ENCODE measurements at places on chromosomes 7 and 10.

GRCh38 chr10:72588266-72588665 is 37.6 kb downstream of the MICU1 start:
- DNase-seq = no peak

DNA sequence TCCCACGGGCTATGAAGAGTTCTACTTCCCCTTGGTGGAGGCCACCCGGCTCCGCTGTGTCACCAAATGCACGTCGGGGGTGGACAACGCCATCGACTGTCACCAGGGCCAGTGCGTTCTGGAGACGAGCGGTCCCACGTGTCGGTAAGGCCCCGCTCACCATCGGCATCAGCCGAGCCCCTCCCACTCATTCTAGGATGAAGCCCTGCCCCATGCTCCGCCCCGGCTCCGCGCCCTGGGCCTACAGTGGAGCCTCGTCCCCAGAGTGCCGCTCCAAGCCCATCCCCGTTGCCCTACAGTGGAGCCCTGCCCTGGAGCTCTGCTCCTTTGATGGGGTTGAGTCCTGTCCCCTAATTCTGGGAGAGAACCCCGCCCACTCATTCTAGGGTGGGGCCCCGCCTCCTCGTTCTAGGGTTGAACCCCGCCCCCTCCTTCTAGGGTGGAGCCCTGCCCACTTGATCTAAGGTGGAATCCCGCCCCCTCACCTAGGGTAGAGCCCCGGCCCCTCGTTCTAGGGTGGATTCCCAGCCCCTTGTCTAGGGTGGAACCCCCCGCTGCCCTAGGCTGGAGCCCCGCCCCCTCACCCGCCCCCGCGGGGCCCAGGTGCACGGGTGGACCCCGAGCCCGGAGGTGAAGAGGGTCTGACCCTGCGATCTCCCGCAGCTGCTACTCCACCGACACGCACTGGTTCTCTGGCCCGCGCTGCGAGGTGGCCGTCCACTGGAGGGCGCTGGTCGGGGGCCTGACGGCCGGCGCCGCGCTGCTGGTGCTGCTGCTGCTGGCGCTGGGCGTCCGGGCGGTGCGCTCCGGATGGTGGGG is 3.4 kb upstream of the MUC12 start:
- peak; percentile 87 for DNase-seq

- no peak for DNase-seq
Measured at GRCh38 chr10:59106441-59106840, 70.0 kb upstream of the PHYHIPL start.

DNA sequence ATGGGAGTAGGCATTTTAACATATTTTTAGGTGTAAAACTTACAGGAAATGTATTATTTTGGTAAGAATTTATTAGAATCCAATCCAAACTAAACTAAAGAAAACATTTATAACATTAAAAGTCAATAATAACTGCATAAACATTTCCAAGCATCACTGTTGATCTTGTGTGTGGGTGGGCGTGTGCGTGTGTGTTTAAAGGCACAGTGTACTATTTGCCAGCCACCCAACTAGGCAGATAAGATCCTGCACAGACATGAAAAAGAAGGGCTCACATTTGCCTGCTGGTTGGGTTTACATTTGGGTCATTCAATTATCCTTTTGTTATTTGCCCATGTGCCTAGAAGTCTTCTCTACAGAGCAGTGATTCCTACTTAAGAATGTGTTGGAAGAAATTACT is 31.0 kb upstream of the WNT16 start:
- no peak for DNase-seq

GRCh38 chr7:13980474-13980873 is 9.0 kb downstream of the ETV1 start:
- DNase-seq = peak; percentile 56

- no peak for DNase-seq
Measured at GRCh38 chr7:130897515-130898419, 163.8 kb upstream of the KLF14 start.

- DNase-seq = no peak
Measured at GRCh38 chr7:100878013-100878412, 3.1 kb downstream of the SRRT start.

- DNase-seq = no peak
Measured at GRCh38 chr7:21462081-21462480, 34.2 kb downstream of the SP4 start.

DNA sequence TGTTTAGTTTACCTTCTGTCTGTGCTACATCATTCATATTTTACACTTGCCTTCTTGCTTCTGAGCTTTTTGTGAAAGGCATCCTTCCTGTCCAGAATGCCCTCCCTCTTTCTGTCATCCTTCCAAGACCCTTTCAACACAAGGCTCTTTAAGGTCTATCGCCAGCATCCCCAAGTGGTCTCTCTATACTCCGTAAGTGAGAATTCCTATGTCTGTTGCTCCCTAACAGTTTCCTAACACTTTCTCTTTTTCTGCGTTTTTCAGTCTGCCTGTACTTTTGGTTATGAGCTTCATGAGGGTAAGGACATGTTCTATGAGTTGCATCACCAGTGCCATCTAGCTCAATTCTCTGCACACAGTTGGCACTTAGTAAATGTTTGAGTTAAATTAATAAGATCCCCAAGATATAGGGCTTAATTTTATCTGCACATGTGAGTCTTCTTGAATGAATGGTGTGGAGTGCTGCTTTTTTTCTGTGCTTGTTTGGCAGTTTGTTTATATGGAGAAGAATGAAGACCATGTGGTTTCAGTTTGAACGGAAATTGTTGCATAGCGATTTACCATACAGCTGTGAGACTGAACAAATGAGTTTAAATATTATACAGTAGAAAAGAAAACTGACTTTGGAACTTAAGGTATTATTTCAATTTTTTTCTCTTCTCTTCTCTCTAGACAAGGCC is 29.4 kb downstream of the RABGEF1 start:
- DNase-seq = no peak

- DNase-seq = no peak
Measured at GRCh38 chr10:7485244-7485556, 74.4 kb upstream of the SFMBT2 start.

- no peak for DNase-seq
Measured at GRCh38 chr10:10515479-10516204, 502.0 kb upstream of the CELF2 start.

DNA sequence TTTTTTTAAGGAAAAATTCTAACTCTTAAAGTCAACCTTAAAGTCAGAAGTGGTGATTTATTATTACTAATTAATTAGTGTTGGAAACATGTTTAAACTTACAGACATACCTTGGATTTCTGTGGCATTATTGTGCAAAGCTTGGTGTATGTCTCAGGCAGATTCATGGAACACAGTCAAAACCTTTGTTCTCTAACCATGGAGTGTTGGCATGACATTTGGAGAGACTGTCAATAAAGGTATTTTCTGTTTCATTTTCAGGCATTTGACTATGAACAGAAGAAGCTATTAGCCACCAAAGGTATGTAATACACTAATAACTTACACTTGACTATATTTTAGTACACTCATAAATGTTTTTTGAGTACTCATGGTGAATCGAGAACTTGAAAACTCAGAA is 293.7 kb downstream of the BICC1 start:
- DNase-seq = no peak

DNA sequence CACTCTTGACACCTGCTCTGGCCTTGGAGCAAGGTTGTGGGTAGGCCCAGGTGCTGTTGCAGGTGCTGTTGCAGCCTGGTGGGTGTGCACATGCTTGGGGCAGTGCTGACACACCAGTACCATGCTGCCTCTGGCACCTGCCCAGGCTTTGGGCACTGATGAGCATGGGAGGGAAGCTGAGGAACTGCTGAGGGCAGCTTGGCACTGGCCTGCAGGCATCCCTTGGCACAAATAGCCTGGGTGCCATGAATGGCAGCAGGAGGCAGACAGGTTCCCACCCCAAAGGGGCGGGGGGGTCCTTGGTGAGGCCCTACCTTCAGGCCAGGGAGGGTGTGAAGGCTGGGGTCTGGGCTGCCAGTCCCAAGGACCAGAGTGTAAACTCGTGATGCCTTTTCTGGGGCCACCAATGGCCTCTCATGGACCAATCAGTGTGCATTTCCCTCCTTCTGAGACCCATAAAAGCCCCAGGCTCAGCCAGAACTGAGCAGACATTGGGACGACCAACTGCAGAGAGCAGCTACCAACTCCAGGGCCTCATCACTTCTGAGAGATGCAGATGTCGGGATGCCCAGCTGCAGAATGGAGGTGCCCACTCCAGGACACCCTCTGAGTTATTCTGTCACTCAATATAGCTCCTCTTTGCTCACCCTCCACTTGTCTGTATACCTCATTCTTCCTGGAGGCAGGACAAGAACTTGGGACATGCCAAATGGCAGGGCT is 547.4 kb downstream of the ZWINT start:
- no peak for DNase-seq

DNA sequence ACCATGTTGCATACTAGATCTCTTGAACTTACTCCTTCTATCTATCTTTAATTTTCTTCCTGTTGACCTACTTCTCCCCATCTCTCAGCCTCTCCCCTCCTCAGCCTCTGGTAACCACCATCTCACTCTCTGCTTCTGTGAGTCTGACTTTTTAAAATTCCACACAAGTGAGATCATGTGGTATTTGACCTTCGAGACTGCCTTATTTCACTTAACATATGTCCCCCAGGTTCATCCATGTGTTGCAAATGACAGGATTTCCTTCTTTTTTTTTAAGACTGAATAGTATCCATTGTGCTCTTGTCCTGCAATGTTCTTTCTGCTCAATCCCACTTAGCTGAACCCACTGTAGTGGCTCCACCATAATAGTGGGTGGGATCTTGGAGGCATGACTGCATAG is 51.4 kb upstream of the DNAJC1 start:
- DNase-seq = peak; percentile 19

- peak; percentile 82 for DNase-seq
Measured at GRCh38 chr10:15209827-15210509, 41.5 kb upstream of the NMT2 start.

DNA sequence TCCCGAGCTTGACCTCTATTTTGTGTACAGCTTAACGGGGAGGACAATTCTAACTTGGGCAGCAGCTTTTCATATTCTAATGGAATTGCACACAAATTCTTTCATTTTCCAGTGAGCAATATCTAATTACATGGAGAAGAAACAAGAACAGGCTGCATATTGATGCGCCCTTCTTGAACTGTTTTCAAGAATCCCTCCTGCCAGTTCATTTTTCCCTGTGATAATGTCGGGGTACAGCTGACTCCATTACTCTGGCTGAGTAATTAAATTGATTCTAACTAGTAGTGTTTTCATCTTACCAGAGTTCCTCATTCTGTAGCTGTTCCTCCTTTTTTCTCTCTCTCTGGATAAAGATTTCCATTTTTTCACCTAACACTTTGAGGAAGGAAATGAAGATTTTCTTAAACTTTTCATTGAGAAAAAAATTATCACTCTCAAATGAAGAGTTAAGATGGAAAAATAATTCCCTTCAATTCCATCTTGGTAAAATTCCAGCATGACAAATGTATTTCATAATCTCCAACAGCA is 190.9 kb downstream of the FANK1 start:
- DNase-seq = no peak

GRCh38 chr7:150403376-150404171 is 24.4 kb downstream of the ZNF775 start:
- no peak for DNase-seq

DNA sequence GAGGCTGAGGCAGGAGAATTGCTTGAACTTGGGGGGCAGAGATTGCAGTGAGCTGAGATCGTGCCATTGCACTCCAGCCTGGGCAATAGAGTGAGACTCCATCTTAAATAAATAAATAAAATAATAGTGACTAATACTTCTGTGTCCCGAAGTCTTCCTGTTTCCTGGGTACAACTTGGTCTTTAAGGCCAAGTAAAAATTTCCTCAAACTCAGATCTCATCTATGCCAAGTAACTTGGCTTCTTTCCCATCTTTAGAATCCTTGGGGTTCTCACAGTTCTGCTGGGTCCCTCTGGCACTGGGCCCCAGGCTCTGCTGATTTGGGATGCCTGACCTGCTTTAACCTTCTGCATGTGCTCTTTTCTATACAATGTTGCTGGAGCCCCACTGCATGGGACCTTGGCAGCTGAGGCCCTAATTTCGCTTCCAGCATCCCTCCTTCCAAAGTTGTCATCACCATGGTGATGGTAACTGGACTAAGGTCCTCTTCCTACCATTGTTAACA is 22.7 kb upstream of the AKR1B10 start:
- DNase-seq = no peak

DNA sequence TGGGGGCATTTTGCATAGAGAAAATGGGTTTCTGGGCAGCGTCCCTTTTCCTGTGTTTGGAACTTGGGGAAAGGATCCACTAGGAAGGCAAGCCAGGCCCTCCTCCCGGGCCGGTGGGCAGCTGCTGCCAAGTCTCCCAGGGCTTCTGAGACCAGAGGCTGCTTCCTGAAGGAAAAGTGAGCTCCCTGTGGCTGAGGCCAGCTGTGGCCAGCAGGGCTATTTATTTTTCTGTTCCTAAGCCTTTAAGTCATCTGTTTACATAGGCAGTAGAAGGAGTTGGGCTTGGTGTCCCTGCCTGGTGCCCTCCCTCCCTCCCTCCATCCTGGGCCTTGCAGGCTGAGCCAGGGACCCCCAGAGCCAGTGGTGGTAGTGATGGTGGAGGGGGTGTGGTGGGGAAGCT is 70.5 kb upstream of the COL13A1 start:
- DNase-seq = no peak
